NCI-H82 (cell line): ENCODE measurements at places on chromosomes 13 and 19.

- DNase-seq, result peak; percentile 55
Observed at GRCh38 chr13:60211548-60211947, 47.8 kb upstream of the DIAPH3 start.

- DNase-seq, result no peak
Observed at GRCh38 chr13:102845289-102845629, 573 bp upstream of the ERCC5 start.

- no peak for DNase-seq
Observed at GRCh38 chr13:69618838-69619237, 488.8 kb upstream of the ATXN8OS start.

- peak; percentile 20 for DNase-seq
Observed at GRCh38 chr19:29988351-29988750, 46.3 kb downstream of the URI1 start.

DNA sequence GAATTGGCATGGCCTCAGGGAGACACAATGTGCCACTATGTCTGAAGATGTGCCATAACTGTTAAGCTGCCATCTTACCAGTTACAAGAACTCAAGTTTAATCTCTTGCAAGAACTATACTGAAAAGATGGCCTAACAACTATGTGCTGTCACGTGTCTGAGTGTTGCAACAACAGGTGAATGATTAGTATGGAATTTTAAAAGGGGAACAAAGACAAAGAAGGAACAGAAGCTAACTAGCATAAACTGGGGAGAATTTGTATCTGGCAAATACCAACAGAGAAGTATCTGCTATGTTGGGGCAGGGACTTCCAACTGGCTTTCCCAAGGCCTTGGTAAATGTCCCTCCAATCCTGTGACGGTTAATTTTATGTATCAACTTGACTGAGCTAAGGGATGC is 11.5 kb upstream of the ACOD1 start:
- DNase-seq, result no peak

DNA sequence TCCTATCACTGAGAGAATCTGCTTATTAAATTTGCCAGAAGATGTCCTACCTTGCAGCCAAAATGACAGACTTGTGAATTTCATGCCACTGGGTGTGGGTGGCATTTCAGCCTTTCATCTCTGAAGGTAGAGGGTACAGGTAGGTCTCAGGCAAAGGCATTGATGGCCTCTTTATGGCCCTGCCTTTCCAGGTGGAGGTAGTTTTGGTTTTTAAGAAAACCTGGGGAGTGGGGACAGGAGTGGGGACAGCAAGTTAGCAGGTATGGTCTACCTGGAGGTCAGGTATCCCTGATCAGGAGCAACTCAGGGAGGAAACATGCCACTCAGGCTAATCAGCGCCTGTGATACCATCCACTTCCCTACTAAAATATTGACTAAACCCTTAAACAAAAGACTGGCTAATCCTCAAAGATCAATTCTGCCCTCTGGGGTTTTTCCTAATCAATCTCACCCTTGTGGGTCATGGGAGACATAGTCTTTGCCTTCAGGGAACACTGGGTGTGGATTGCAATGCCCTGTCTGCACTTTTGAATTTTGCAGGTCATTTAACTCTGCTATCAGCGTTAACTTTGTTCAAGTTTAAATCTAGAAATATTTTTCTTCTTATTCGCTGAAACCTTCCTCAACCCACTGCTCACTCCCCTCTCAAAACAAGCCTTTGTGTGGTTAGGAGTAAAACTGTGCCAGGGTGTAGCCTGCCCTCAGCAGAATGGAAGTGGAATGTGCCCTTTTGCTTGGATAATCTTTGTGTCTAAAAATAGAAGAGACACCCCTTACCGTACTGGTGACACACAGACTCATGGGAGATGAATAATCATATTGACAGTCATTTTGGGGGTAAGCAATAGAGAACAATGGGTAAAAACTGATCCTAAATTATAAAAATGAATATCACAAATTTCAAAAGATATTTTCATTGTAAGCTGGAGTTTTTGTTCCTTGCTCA is 233.7 kb downstream of the COG6 start:
- DNase-seq, result no peak
